Activated CD8-positive, alpha-beta memory T cell treated with anti-CD3 and anti-CD28 coated beads, Interleukin-2, amount 50 U/mL, for 48 hours (primary cell): ENCODE measurements at places on chromosomes 5 and 9.

DNA sequence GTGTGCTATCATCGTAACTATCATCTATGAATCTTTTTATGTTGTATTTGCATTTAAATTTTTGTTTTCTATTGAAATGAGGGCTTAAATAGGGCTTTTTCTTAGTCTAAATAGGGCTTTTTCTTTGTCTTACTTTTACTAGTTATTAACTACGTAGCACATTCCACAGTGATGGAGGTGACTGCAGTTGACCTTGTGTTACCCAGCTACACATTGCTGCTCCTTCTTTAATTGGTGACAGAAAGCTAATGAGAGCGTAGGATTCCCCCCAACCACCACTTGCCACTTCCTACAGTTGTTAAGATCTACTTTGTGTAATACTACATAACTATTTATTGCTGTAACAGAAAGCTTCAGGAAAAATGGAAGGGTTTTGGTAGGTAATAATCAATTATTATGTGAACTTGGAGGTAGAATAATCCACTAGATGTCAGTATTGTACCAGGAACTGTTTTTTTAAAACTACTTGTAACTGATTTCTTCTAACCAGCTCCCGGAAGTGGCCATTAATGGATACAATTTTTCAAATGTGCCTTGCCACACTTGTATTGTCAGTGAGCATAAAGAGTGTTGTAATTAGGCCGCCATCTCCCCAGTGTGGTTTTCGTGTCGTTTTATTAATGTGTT is 18.0 kb downstream of the MTRR start:
- DNase-seq: no peak

GRCh38 chr9:84305497-84306131 is 34.9 kb downstream of the SLC28A3 start:
- no peak for DNase-seq

- DNase-seq: no peak
Measured at GRCh38 chr9:75239176-75239575, 150.9 kb downstream of the OSTF1 start.

GRCh38 chr5:75656311-75657003 is 45.2 kb downstream of the ANKDD1B start:
- DNase-seq: no peak

- DNase-seq: no peak
Measured at GRCh38 chr9:38437193-38437823, 13.1 kb upstream of the IGFBPL1 start.

DNA sequence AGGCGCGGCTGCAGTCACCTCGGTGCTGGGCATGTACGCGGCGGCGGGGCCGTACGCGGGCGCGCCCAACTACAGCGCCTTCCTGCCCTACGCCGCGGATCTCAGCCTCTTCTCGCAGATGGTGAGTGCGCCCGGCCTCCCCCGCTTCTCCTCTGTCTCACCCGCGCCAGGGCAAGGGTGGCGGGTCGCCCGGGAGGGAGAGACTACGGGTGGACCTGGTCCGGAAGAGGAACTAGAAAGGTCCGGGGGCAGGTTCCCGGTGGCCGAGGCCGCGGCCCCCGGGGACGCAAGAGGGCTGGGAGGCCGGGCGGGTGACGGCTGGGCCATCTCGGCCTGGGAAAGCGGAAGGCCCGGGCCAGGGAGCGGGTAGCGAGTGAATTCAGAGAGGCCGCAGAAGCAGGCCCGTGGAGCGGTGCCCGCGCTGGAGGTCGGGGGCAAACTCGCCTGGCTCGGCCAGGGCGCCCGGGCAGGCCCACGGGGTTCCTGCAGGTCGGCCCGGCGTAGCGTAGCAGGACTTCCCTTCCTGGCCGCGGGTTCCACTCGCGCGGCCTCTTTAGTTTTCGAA is 711 bp downstream of the IRX1 start:
- no peak for DNase-seq

GRCh38 chr5:167709625-167710024 is 581.8 kb upstream of the WWC1 start:
- no peak for DNase-seq

DNA sequence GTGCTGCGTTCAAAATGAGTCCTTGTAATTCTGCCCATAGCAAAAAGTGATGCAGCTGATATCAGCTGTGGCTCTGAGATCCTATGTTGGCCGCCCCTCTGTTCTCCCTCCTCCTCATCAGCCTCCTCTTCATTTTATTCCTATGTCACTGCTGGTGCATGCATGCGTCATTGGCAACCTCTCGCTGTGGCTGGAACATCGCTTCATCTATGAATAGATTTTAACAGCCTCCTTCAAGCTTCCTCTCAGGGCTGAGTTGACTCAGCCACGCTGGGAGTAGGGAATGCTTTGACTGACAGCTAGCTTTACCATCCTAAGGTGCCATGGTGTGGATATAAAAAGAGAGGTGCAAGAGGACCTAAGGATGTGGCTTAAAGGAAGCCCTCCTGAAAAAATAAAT is 303.5 kb downstream of the PLK2 start:
- no peak for DNase-seq

DNA sequence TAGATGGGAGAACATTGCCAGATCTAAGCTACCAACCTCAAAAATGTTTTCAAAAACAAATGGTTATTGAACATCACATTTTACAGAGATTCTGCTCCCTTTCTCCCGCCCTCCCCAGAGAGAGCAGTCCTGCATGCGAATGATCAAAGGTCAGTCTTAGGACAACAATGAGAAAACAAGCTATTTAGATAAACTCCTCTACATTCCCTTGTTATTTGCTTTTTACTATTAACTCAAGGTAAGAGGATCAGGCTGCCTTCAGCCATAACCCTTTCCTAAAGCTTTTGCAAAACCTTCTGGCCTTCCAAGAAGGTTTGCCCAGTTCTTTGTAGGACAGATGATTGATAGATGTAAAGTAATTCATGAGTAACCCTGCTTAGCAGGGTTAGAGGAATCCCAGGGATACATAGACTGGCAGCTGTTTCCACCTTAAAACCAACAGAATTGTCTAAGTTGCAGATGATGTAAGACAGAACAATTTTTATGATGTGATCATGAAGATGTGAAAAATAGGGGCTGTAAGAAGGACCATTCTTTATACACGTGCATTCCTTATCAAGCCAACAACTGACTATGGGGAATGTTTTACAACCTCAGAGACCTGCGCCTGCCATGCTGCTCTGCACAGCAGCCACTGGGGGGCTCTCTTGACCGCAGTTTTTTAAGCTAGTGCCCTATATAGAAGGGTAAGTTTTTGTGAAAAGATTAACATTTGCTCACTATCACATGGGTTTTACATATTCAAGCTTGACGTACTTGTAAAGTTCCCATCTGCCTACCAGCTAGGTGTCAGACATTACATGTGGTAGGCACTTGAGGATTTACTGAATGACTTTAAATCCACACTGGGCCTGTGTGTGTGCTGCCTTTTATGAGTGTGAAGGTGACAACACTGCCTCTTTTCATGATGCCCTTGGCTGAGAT is 2.3 kb upstream of the ZNF782 start:
- DNase-seq: no peak

DNA sequence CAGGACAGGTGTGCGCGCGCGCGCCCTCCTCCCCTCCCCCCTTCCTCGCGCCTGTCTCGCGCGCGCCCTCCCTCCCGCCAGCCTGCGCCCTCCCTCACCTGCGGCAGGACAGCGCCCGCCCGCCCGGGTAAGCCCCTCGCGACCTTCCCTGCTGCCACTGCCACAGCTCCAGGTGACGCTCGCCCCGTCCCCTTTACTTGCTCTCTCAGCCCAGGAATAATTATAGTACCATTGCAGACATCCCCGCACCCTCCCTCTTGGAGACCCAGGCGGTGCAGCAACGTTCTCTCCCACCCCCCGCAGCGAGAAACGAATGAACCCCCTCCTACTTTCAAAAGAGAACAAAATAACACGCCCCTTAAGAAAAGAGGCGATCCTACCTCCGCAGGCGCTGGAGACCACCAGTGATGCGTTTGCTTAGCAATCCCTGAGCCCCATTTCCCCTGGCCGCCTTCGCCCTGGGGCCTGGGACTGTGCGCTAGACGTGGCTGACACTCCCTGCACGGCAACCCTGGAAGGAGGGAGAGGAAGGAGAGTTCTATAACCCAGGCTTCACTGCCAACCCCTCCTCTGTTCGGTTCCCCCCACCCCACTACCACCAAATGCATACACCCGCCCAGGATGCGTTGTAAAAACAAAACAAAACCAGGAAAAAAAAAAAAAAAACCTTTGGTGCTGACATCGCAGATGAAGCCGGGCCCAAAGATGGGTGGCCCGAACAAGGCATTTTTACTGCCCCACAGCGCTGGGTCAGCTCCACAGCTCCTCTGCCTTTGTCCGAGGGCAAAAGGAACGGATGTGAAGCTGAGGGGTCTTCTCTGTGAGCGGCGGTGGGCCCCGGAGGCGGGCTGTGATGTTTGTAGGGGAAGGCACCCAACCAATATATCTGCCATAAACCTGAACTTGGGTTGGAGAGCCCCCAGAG is 5.6 kb upstream of the PURA start:
- peak; percentile 69 for DNase-seq

- DNase-seq: no peak
Measured at GRCh38 chr9:3660936-3661335, 135.1 kb upstream of the RFX3 start.

DNA sequence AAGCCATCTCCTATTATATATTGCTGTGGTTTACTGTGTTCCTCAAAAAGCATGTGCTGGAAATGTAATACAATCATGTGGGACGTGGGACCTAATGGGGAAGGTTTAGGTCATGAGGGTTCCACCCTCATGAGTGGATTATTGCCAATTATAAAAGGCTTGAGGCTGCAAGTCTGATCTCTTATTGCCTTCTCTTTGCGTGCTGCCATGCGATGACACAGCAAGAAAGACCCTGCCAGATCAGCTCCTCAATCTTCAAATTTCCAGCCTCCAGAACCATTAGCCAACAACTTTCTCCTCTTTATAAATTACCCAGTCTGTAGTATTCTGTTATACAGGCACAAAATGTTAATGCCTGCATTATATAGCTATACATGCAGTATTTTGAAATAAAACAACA is 45.4 kb downstream of the MARCHF11 start:
- no peak for DNase-seq

- DNase-seq: no peak
Measured at GRCh38 chr5:159385536-159385935, 55.2 kb upstream of the IL12B start.

DNA sequence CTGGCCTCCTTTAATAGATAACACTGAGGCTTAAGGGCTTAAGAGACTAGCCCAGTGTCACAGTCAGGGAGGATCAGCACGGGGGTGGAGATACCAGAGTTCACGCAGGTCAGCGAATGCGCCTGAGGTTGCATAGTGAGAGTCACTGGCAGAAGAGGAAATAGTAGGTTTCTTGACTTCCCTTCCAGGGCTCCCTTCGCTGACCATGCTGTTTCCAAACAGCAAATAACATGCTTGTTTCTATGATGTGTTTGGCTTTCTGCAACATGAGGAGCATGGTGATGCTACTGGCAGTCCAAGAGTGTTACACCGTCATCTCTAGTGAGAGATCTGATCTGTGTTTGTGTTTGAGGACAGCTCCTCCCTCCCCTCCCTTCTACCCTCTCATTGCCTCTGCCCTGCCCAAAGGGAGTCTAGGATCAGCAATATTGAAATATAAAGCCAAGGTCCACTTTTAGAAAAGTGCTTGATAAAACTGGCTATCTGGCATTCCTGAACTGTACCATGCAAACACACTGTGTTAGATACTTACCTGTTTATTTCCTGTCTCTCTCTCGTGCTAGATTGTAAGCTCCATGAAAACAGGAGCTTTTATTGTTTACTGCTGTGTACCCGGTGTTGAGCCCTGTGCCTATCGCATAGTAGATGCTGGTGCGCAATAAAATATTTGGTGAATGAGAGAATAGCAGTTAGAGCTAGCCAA is 12.3 kb downstream of the TLE4 start:
- peak; percentile 67 for DNase-seq
